Hindlimb muscle (tissue), 1 donor: ENCODE measurements at places on chromosomes 3 and 15.

- no peak for DNase-seq
Measured at GRCh38 chr3:177935047-177935446, 601.2 kb upstream of the KCNMB2 start.

GRCh38 chr3:193797566-193797965, 204.6 kb downstream of the OPA1 start:
- DNase-seq, result no peak

GRCh38 chr3:186630950-186631641, 9.1 kb upstream of the FETUB start:
- DNase-seq, result no peak

DNA sequence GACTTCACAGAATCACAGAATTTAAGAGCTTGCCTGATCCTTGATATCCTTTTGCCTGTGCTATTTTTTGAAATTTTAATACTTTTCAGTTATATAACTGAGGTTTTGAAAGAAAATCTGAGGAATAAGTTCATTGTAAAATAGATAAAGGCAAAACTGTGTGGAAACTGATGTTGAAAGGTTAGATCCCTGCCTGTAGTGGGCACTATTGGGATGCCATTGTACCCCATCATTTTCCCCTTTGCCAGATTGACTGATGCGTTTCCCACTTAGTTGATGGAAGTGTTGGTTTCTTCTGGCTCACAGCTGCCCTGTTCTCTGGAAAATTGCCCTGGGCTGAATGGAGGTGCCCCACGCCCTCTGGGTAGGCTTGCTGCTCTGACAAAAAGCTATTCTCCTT, 387.9 kb downstream of the RBMS3 start:
- no peak for DNase-seq

- no peak for DNase-seq
Measured at GRCh38 chr3:33318710-33319380, 41.6 kb downstream of the FBXL2 start.

DNA sequence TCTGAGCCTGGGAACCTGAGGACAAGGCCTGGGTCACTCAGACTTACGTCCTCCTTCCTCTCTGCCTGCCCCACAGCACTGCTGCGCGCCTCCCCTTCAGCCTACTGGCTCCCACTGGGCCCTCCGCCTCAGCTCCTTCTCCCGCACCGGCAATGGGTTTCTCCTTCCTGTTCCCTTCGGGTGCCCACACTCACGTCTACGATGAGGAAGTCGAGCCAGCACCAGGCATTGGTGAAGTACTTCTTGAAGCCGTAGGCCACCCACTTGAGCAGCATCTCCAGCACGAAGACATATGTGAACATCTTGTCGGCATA, 70.0 kb downstream of the EXOG start:
- DNase-seq, result no peak

GRCh38 chr3:50978991-50979667, 304.4 kb downstream of the DOCK3 start:
- no peak for DNase-seq

GRCh38 chr3:42013691-42014457, 52.0 kb upstream of the ULK4 start:
- no peak for DNase-seq
